ENCODE measurements at places on chromosomes 7 and 10.

GRCh38 chr7:144546782-144547181, 143.3 kb upstream of the NOBOX start:
- DNase-seq, result no peak

GRCh38 chr7:87872346-87872745, 3.8 kb downstream of the SLC25A40 start:
- DNase-seq, result no peak

DNA sequence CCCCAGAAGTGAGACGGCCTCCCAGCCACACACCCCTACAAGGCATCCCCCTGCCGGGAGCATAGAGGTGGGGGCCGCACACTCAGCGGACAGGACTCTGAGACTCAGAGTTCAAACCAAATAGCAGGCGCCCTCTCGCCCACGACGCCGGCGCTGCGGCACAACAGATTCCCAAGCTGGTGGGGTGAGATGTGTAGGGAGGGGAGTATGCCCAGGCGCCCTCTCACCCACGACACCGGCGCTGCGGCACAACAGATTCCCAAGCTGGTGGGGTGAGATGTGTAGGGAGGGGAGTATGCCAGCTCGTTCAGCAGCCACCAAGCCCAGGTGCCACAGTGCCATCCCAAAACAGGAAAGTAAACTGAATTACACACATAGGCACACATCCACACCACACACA, 64.7 kb downstream of the TCERG1L start:
- no peak for DNase-seq

- DNase-seq, result no peak
Measured at GRCh38 chr7:45073786-45074527, 14.8 kb downstream of the NACAD start.

DNA sequence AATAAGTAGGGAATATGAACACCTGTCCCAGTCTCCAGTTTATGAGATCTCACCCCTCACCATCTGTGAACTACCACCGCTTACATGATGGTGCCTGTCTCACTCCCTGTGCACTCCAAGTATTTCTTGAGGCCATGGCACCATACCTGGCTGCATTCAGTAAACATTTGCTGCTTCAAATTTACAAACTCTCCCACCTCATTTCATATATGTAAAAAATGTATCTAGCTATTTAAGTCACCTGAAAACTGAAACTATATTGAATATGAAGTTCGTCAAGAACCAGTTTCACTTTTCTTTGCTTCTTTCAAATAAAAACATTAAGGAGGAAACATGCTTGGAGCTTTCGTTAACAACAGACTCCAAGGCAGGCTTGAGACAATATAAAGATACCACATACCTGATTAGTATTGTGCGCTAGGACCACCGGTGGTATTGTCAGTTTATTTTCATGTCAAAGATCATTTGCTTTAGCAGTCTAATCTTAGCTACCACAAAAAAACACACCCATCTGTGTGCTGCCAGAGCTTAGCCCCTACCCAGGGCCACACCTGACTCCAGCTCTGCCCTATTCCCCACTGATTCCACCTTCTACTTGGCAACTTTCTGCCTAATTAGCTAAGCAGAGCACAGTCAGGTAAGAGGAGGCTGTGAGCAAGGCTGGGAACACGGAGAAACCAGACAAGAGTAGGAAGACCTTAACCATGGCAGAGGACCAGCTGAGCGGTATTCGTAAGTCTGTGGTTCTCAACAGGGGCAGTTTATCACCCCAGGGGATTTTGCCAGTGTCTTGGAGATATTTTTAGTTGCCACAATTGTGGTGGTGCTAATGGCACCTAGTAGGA, 92.0 kb downstream of the ZFAND4 start:
- DNase-seq, result no peak

GRCh38 chr10:116164291-116164690, 108.7 kb downstream of the GFRA1 start:
- DNase-seq, result no peak

GRCh38 chr10:71136036-71136721, 76.2 kb upstream of the UNC5B start:
- DNase-seq, result no peak
